Stimulated activated CD4-positive, alpha-beta T cell treated with anti-CD3 and anti-CD28 coated beads, Interleukin-1b, Interleukin-23, amount 100 ng/mL, for 24 hours (primary cell): ENCODE measurements at places on chromosomes 1 and 21.

DNA sequence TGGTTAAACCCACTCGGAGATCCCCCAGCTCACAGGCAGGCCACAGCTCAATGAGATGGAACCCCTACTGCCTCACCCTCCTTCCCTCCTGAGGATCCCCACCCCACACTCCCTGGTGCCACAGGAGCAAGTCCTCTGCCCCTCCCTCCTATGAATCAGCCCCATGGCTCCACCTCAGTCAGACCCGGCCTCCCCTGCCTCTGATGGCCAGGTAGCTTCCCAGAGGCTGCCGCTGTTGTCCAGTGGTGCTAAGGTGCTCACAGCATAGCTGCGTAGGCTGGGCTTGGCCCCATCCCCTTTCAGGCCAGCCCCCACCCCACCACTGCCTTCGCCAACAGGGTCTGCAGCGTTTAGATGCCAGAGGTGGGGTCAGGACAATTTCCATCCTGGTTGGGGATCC, 98.5 kb upstream of the IGSF21 start:
- DNase-seq: no peak

DNA sequence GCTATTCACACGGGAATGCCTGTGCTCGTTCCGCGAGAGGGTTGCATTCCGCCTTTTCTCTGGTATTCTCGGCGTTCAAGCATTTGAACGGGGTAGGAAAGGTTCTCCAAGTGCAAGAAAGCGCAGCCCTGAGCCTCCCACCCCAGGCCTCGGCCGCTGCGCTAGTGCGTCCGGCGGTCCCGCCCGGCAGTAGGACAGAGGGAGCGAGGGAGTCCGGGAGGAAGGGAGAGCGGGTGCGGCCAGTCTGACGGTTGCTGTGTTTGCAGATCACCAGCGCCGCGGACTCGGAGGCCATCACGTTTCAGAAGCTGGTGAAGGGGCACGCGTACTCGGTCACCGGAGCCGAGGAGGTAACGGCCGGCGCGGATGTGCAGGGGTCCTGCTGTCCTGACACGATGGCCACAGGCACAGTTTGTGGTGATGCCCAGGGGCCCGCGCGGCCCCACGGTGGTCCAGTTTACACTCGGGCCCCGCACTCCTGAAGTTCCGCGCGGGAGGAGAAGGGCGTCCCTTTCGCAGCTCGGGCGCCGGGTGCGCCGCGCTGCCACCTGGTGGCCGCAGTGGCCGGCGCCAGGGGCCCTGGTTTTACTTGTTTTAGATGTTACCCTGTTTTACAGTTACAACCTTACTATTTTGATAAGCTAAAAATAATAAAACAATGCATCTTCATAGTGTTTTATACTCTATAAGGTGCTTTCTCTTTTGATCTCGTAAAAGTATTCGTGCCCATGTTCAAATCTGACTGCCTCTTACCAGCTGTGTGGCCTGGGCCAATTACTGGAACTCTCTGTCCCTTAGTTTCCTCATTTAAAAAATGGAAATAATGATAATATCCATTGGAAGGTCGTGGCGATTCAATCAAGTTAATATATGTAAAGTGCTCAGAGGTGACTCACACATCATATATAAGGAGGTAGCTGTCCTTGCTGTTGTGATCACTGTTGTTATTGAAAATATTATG, 36.7 kb downstream of the CAPN2 start:
- DNase-seq: peak; percentile 55

- no peak for DNase-seq
Measured at GRCh38 chr1:246820666-246821065, 96.5 kb downstream of the SCCPDH start.

DNA sequence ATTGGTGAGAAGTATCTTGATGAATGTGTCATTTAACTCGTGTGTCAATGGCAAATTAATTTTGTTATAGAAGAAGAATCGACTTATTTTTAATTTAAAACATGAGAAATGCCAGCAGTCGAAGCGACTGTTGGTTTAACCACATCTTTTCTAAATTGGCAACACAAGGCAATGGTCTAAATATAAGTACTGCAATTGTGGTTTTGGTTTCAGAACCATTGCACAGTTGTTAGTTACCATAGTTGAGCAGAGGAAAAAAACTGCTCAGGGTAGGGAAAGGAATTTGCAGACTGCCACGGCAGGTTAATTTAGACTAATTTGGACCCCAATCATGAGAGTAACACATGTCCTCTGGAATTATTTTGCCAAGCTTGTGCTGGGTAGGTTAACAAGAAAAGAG, 185.6 kb upstream of the RUNX1 start:
- no peak for DNase-seq

- no peak for DNase-seq
Measured at GRCh38 chr1:243459059-243459458, 203.2 kb downstream of the SDCCAG8 start.

DNA sequence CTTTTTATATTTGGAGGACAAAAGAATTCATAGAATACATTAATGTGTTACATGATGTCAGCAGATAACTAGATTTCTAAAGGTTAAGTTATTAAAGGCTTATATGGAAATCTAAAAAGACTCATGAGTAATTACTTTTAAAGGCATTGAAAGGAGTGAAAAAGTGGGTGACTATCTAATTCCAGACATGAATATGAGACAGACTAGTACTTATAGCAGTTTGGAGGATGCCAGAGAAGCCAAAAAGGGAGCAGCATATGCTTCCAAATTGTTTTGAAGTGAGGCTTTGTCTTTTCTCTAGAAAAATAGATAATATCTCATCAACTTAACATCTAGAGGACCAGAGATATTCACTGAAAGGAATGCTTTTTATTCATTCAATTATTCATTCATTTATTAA, 275.5 kb upstream of the CACYBP start:
- DNase-seq: no peak

GRCh38 chr21:45447821-45448220, 42.9 kb downstream of the COL18A1 start:
- no peak for DNase-seq

GRCh38 chr21:42199868-42200463, 19.0 kb upstream of the ABCG1 start:
- no peak for DNase-seq

- DNase-seq: no peak
Measured at GRCh38 chr21:33075128-33075527, 5.2 kb downstream of the OLIG1 start.

DNA sequence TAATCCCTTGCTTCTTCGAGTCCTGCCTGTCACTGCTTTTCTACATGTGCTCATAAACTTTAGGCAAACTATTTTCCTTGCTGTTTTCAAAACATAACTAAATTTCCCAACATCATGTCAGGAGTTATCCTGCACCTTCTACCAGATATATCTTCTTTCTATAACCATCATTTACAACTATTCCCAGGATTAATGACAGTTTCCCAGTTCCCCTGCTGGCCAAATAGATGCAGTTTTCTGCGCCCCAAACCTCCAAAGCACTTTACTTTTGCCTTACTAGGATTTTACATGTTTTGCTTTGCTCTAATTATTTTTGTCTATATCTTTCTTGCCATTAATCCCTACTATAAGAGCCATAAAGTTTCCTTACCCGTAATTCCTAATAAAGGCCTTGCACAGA, 122.5 kb downstream of the GLUL start:
- DNase-seq: no peak

DNA sequence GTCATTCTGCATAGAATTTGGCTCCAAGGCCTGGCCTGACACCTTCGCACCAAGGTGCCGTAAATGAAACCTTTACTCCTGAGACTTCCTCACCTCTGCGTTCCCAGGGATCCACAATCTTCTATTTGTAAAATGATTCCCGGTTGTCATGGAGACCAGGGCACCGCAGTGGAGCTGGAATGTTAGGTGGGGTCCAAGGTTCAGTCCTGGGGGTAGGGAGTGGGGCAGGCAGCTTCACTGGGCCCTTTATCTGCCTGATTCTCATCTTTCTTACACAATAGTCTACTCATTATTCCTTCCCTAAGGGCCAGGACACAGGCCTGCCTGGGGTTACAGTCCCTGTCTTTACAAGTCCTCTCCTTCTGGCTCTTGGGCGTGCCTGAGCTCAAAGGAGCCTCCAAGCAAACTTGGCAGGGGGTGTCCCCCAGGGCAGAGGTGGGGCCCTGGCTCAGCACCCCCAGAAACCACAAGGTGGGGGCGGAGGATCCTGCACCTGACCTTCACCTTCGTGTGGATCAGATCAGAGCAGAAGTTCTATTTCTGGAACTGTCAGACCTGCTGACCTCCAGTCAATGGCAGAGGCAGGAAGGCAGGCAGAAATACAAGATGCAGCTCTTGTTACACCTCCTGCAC, 51.1 kb downstream of the RIPK4 start:
- no peak for DNase-seq

GRCh38 chr1:110953031-110953430, 10.7 kb downstream of the LRIF1 start:
- no peak for DNase-seq

GRCh38 chr1:94218332-94218731, 19.1 kb downstream of the ARHGAP29 start:
- DNase-seq: no peak

DNA sequence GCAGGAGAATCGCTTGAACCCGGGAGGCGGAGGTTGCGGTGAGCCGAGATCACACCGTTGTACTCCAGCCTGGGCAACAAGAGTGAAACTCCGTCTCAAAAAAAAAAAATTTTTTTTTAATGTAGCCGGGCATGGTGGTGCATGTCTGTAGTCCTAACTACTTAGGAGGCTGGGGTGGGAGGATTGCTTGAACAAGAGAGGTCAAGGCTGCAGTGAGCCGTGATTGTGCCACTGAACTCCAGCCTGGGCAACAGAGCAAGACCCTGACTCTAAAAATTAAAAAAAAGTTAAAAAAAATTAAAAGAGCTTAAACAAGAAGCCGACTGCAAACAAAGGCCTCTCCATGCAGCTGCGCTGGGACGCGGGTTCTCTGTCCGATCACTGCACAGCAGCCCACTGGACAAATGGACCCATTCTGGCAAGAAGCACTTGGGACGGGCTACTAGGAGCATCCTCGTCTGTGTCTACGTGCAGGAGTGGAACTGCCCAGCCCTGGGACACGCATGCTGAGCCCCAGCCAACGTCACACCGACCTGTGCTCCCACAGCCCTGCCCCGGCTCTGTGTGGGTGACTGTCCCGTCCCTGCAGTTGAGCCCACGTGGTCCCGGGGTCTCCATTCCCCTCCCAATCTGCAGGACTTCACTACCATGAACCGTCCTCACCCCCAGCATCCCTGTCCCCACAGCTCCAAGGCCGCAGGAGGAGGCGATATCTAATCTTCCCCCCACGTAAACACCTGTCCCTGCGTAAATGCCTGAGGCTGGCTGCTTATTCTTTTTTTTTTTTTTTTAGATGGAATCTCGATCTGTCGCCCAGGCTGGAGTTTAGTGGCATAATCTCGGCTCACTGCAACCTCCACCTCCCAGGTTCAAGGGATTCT, 12.3 kb downstream of the SLC35E2B start:
- DNase-seq: no peak

GRCh38 chr1:234702342-234703000, 92.5 kb upstream of the IRF2BP2 start:
- DNase-seq: no peak

- DNase-seq: no peak
Measured at GRCh38 chr21:41761934-41762635, 4.8 kb downstream of the RIPK4 start.

GRCh38 chr1:3644273-3644672, 5.6 kb downstream of the WRAP73 start:
- DNase-seq: no peak

DNA sequence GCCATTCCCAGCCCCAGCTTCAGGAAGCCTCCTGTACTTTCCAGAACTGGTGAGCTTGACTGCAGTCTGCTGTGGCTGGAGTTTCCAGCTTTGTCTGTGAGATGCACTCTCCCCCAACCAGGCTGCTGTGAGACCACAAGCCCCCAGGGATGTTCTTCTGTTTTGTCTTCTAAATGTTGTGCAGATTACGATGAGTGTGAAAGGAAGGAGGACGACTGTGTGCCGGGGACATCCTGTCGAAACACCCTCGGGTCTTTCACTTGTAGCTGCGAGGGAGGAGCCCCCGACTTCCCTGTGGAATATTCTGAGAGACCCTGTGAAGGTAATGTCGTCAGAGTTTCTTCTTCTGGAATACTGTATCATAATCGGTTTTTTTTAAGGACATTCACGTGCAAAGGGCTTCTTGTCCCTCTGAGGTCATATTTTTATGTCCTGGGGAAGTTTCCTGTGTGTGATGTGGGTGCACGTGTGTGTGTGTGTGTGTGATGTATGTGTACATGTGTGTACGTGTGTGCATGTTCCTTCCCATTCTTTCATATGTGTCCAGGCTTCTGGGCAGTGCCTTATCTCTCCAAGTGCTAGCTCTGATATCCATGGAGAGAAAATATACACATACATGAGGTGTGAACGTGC, 49.9 kb downstream of the UMODL1 start:
- no peak for DNase-seq

DNA sequence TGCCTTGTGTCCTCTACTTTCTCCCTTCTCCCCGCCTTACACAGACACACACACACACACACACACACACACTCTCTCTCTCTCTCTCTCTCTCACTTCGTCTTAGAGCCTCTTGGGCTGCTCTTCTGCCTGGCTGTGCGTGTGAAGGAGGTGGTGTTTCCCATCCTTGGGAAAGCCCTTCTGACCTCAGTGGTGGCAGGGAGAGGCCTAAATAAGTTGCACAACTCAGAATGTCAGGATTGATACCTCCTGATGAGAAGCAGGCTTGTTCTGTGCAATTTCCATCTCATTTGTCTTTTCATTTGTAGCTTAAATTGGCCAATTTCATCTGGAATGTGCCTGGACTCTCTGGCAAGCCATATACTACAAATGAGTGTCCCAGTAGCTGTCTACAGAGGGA, 25.0 kb downstream of the LRRN2 start:
- no peak for DNase-seq

GRCh38 chr1:243236604-243237252, 18.4 kb downstream of the CEP170 start:
- DNase-seq: no peak

- no peak for DNase-seq
Measured at GRCh38 chr1:50419907-50420677, 3.2 kb downstream of the DMRTA2 start.

GRCh38 chr1:189868021-189868420, 609.6 kb downstream of the BRINP3 start:
- no peak for DNase-seq

DNA sequence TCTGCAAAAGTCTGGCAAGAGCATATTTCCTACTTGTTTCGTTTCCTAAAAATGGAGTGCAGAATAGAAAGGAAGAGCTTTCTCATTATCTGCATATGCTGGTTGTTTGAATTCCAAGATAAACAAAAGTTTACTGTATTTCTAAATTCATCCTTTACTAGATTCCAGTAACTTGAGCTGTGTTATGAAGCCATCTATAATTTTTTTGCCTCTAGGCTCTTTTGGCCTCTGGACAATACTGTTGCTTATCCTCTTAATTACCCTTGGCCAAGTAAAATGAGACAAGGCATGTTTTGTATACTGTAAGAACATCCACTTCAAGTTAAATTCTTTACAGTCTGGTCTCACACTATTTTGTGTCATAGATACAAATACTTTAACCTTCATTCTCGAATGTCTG, 45.6 kb upstream of the HFM1 start:
- DNase-seq: no peak
